ENCODE measurements at places on chromosomes 4 and X.

GRCh38 chrX:118156254-118156952 is 39.8 kb upstream of the KLHL13 start:
- DNase-seq: no peak

DNA sequence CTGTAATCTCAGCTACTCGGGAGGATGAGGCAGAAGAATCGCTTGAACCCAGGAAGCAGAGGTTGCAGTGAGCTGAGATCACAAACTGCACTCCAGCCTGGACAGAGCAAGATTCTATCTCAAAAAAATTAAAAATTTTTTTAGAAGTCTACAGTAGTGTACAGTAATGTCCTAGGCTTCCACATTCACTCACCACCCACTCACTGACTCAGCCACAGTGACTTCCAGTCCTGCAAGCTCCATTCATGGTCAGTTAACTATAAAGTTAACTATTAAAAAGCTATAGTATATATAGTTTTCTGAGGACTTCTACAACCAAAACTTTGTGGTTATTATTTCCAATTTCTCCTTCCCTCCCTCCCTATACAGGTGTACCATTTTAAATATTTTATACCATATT is 34.7 kb upstream of the NEUROG2 start:
- DNase-seq: no peak

DNA sequence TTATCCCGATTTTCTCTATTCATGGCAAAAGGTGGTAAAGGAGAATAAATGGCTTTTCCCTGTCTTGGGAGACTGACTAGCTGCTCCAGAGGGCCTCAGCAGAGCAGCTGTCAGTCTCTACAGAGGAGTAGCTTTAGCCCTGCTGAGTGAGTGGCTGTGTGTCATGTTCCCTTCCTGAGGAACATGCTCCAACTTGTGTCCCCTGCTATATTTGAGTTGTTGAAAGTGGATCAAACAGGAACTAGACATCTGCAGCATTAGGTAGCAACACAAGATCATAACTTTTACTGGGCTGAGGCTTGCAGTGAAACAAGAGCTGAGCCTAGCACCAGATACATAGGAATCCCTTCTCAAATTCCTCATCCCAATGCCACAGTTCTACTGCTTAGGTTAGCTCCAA is 26.7 kb upstream of the PLAC1 start:
- no peak for DNase-seq

DNA sequence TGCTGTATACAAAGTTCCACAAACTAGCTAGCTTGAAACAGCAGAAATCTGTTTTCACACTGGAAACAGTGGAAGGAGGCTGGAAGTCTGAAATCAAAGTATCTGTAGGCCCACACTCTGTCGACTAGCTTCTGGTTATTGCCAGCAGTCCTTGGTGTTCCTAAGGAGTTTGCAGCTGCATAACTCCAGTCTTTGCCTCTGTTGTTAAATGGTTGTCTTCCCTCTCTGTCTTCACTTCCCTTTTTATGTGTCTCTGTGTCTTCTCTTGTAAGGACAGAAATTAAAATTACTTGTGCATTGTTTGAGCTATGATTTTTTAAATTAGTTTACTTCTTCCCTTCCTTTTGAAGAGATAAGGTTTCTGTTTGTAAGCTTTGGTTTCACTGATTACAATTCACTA is 8.2 kb downstream of the MTHFD2L start:
- no peak for DNase-seq

DNA sequence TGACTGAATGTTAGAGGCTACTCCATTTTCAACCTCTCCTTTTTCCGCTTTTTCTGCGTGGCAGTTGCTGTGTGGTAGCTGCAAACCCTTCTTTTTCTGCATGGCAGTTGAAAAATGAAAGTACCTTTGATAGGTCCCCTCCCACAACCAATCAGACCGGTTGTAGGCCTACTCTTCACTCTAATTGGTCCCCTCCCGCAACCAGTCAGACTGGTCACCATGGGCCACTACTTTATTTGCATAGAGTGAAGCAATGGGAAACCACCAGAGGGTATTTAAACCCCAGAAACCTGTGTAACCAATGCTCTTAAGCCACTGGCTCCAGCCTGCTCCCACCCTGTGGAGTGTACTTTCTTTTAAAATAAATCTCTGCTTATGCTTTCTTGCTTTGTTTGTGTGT is 877.8 kb downstream of the FAM133A start:
- DNase-seq: no peak

GRCh38 chr4:79255793-79256192 is 70.1 kb downstream of the NAA11 start:
- DNase-seq: no peak

GRCh38 chr4:76953956-76954355 is 4.4 kb downstream of the SEPTIN11 start:
- DNase-seq: no peak

- DNase-seq: no peak
Measured at GRCh38 chr4:70371987-70372386, 10.9 kb upstream of the SMR3B start.

- DNase-seq: no peak
Measured at GRCh38 chr4:184715526-184715925, 18.4 kb downstream of the CENPU start.

- no peak for DNase-seq
Measured at GRCh38 chrX:1351981-1352714, 15.6 kb downstream of the IL3RA start.

GRCh38 chrX:142204522-142205433 is at the start of gene MAGEC2:
Gene MAGEC2 (minus strand): TSS chrX:142205290. CDS start chrX:142203987, 1,303 bp downstream.
- DNase-seq: no peak

DNA sequence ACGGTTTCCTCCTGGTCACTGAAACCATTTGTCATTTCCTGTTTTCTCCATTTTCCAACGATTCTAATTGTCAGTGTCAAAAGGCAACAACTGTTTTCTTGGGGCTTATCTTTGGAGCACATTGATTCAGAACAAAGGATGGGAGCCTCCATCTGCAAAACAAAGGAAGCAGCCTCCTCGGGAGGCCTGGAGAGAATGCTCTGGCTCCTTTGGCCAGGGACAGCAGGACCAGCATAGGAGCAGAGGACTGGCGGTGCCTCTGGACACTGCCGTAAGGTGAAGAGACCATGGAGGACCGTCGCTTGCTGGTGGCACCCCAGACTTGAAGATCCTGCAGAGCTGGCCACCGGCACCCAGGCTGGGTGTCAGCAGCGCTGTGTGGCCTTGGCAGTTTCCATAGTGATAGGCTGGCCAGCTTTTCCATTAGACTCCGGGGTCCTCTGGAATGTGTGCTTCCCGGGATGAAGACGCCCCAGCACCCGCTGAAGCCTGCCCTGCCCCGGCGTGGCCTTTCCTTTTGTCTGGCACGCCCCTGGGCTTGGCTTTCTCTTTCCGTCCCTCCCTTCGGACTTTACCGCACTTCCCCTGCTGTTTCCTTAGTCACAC is 61.1 kb upstream of the MTM1 start:
- no peak for DNase-seq

- no peak for DNase-seq
Measured at GRCh38 chrX:72057849-72058248, 73.9 kb downstream of the RTL5 start.

GRCh38 chrX:119880552-119881437 is 9.2 kb downstream of the NDUFA1 start:
- no peak for DNase-seq

DNA sequence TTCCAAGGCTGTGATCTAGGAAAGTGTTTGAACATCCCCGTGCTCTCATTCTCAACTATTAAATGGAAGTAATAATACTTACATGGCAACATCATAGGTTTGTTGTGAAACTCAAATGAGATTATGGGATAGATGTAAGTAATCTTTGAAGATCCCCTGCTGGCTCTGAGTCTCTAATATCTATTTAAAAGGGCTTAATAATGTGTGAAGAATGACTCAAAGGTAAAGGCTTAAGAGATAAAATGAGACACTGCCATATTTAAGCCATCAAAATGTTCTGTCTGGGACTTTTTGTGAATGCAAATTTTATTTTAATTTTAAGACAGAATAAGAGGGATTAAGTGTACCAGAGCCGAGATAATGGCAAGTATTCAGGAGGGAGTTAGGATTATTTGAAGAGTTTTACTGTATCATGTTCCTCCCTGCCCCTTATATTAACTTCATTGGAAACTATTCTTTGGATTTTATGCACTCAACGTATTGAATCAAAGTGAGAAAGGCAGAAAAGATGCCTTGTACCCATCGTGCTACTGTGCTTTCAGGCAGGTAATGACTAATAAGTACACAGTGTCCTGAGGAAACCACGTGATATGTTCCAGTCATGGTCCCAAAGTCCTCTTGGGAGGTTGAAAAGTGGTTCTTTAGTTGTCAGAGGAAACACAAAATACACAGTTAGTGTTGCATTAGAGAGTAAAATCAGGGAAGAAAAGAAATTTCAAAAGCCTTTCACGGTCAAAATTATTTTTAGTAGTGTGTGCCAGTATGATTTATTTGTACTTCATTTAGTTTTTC is 192.4 kb downstream of the RBM46 start:
- no peak for DNase-seq

DNA sequence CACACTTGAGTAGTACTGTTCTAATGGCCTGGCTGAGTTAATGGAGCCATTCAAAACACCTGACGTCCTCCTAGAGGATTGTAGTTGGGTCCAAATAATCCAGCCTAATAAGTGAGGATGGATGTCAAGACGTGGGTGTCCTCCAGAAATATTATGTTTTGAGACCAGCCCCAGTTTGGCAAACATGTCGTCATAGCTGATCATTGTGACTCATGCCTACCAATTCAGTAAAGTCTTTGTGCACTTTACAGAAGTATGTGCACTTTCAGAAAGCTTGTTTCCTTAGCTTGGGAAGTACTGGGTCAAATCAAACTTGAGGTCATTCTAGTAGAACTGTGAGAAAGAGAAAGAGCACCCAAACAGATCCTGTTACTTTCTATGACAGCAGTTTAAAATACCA is 37.6 kb upstream of the GLRA2 start:
- no peak for DNase-seq

DNA sequence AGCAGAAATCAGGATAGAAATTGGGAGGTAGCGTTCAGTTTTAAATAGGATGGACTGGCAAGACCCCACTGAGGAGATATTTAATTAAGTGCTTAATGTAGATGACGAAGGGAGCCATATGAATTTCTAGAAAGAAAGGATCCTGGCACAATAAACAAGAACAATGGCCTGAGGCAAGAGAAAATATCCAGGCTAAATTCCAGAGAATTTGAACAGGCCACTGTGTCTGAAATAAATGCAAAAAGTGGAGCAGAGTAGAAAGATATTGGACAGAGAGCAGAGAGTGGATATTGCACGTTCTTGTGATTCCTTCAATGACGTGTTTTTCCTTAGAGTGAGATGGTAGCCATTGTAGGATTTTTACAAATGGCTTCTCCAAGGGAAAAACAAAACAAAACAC is 1504.8 kb downstream of the C4orf33 start:
- no peak for DNase-seq

- DNase-seq: no peak
Measured at GRCh38 chr4:174135530-174135929, 147.9 kb downstream of the FBXO8 start.

DNA sequence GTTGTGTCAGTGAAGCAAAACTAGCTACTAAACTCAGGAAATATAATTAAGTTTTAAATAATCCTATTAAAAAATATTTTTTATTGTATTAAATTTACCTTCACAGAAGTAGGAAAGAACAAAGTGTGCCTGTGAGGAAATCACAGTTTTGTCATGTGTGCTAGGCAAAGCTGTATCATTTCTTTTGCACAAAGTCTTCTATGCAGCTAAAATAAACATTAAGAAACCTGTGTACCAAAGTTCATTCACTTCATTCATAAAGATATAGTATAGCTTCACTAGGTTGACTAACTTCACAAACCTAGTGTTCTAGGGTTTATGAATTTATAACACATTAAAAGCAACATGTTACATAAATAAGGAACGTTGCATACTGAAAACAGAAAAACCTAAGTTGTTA is 131.0 kb downstream of the PDS5A start:
- DNase-seq: no peak

DNA sequence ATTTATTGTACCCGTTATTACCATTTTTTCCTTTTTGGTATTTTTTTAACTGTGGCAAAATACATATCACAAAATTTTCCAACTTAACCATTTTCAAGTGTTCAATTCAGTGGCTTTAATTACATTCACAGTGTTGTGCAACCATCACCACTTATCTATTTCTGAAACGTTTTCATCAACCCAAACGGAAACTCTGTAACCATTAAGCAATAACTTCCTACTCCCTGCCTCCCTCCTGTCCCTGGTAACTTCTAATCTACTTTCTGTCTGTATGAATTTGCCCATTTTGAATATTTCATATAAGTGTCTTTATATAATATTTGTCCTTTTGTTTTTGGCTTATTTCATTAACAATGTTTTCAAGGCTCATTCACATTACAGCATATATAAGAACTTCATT is 57.4 kb upstream of the MSN start:
- DNase-seq: no peak

- DNase-seq: no peak
Measured at GRCh38 chrX:40007756-40008705, 89.7 kb downstream of the BCOR start.

- DNase-seq: no peak
Measured at GRCh38 chr4:99668472-99668871, 10.8 kb upstream of the C4orf54 start.

DNA sequence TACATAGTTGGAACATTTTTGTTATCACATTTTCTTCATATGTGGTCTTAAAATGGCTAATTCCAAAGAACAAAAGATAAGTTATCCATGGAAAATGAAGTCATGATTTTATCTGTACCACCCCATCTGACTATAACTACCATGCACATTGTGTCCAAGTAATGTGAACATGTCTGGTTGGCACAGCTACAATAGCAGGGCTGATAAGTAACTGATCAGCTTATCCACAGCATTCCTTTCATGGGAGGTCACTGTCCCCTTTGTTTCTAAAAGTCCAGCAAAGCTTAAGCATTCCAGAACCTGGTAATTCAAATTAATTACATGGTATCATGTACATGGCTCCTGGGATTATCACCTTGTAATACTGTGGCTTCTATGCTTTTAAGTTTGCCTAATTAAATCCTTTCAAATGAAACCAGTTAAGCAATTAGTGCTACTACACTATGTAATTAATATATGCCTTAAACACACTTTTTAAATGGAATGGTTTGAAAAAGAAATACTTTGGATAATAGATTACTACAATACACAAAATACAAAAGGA is 21.1 kb upstream of the SORBS2 start:
- no peak for DNase-seq

DNA sequence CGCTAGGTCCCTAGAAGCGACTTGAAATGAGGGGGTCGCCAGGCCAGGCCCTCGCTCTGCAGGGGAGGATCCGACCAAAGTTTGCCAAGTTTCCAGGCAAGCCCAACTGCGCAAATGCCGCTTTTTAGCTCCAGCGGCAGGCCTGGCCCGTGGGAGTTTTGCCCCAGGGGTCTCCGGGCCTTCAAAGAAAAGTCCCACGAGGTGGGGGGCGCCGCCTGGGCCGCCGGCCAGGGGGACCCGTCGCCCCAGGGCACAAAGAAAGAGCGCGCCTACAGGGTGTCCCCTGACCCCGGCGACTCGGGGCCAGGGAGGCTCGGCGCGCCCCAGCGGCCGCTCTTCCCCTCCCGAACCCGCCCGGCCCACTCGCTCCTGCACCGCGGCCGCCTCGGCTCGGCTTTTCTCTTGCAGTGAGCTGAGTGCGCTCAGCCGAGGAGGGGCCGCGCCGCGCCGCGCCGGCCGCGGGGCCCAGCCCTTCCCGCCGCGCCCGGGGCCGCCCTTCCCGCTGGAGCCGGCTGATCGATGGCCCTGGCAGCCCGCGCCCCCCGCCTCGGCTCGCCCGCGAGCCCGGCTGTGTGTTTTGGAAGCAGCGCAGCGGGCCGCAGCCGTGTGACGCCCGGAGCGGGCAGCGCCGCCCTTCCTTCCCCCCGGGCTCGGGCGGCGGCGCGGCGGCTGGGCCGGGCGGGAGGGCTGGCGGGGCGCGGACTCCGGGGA is 754 bp upstream of the KLF3 start:
- no peak for DNase-seq

Measured in AG09319 (cell line).